ENCODE measurements at places on chromosomes 7 and 10. TPM values are rescaled to one million over a fixed set of nuclear protein-coding genes. Genes with fewer than 3 reads are reported as not detected.

Gene MUC3A
- 230 TPM for total RNA-seq

Gene PSD
- 106 TPM for total RNA-seq

Gene CTAGE4
- 7.5 TPM for total RNA-seq

Gene ANXA8
- 0.52 TPM for total RNA-seq

Gene TEX36
- not detected for total RNA-seq

Gene FBXL13
- 2.5 TPM for total RNA-seq

Gene CARD11
- 35.8 TPM for total RNA-seq

Gene FANK1
- 5.3 TPM for total RNA-seq

Gene ANXA11
- 247 TPM for total RNA-seq

Gene ZNF365
- 0.40 TPM for total RNA-seq

Gene IKZF5
- 15.3 TPM for total RNA-seq

Gene ARHGAP22
- total RNA-seq, result 8.8 TPM

Gene DNAJC30
- total RNA-seq, result 15.9 TPM

Gene NUTM2E
- 0.06 TPM for total RNA-seq

Gene WEE2
- not detected for total RNA-seq

Gene IQCE
- total RNA-seq, result 36.1 TPM

Gene SEMA3E
- 19.8 TPM for total RNA-seq

Gene STK31
- 1.0 TPM for total RNA-seq

Gene TMEM236
- total RNA-seq, result 0.46 TPM

Gene CCNY
- 69.3 TPM for total RNA-seq

Gene PRLHR
- total RNA-seq, result 0.17 TPM

Gene AGR2
- total RNA-seq, result 979 TPM

Gene MINDY4
- total RNA-seq, result 23.1 TPM

Gene OR2A42
- total RNA-seq, result not detected

Gene MKX
- total RNA-seq, result 5.2 TPM

Gene HMX3
- 1.6 TPM for total RNA-seq

Gene CWF19L1
- total RNA-seq, result 14.0 TPM

Gene GPR15LG
- total RNA-seq, result 0.32 TPM

Gene MEST
- 18.6 TPM for total RNA-seq

Gene CYP3A7
- total RNA-seq, result 92.6 TPM

Gene ATE1
- total RNA-seq, result 38.4 TPM

Gene LRRC4
- total RNA-seq, result 3.8 TPM

Gene FAM149B1
- total RNA-seq, result 27.9 TPM

Gene SFTPA1
- 7.0 TPM for total RNA-seq

Gene NAT16
- not detected for total RNA-seq

Gene PKD2L1
- not detected for total RNA-seq

Gene EZH2
- total RNA-seq, result 3.7 TPM

Gene MTERF1
- total RNA-seq, result 11.7 TPM

Gene SPDYE16
- not detected for total RNA-seq

Gene GHITM
- 129 TPM for total RNA-seq

Gene CYP17A1
- 7.3 TPM for total RNA-seq

Gene GIMAP6
- 20.5 TPM for total RNA-seq

Gene H2AZ2
- total RNA-seq, result 157 TPM

Gene LIPK
- not detected for total RNA-seq

Gene MMRN2
- total RNA-seq, result 17.4 TPM

Gene AFAP1L2
- 6.3 TPM for total RNA-seq

Gene CTTNBP2
- 10.6 TPM for total RNA-seq

Gene NPC1L1
- 61.3 TPM for total RNA-seq

Gene TMEM176B
- 304 TPM for total RNA-seq

Gene ADIRF
- 25.4 TPM for total RNA-seq

Gene FAM25G
- total RNA-seq, result not detected

Gene TBL2
- total RNA-seq, result 39.2 TPM

Gene TUBB8
- not detected for total RNA-seq

Gene VAX1
- not detected for total RNA-seq

Gene SHH
- total RNA-seq, result 134 TPM

Gene HECW1
- total RNA-seq, result 3.8 TPM

Gene KLLN
- 0.69 TPM for total RNA-seq

Gene UPK3B
- 3.3 TPM for total RNA-seq

All from mucosa of gallbladder (tissue), 1 donor.